Activated naive CD4-positive, alpha-beta T cell treated with Interleukin-2 at 50 U/mL for 16 hours (primary cell): ENCODE measurements at places on chromosomes 6 and 20.
A peak's percentile ranks its signal among the peaks of the same experiment; 100 is the strongest.

DNA sequence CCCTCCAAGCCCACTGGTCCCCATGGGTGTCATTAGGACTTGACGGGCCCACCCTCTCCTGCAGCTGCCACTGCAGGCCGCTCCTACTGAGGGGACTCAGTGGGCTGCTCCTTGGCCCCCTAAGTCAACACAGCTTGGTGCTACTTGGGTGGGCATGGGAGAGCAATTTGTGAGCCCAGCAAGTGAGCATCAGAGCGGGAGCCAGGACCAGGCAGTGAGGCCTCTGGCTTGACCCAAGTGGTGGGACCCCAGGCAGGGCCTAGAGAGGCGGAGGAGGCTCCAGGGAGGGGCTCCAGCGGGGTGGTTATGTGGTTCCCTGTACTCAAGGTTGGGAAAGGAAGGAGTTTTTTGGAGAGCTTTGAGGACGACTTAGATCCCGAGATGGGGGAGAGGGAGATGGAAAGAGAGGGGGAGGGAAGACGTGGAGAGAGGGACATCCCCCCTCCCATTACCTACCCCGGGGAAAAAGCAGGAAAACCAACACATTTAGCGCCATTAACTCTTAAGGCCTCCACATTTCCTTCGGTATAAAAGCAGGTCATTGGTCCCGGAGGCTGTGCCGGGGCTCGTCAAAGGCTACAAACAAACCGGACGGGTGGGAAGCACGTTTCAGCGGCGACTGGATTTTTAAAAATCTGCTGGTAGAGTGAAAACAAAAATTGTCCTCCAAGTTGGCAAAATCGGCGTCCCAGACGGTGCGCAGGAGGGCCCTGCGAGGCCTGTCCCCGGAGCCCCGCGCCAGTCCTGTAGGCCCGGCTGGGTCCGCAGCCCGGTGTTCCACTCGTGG is 8.8 kb downstream of the FOXC1 start:
- DNase-seq, result no peak

DNA sequence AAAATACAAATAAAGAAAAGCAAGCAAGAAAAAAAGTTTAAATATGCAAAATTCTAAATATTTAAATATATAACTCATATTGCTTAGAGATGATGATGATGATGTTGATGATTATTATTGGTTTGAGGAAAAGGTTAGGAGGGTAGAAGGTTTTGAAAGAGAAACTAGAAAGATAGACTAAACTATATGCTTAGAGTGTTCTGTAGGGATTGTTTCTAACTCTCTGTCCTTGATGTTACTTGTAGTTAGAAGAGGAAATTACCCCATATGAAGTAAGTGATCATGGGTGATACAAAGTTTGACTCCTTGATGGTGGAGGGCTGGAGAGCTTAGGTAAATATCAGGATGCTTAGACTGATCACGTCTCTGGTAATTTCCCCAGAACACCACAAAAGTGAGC is 159.5 kb downstream of the MEI4 start:
- DNase-seq, result no peak

- peak; percentile 72 for DNase-seq
Observed at GRCh38 chr6:169654598-169655391, 47.0 kb downstream of the WDR27 start.

- no peak for DNase-seq
Observed at GRCh38 chr20:43974695-43975094, 60.0 kb downstream of the TOX2 start.

- no peak for DNase-seq
Observed at GRCh38 chr6:112100561-112100960, 13.2 kb downstream of the FAM229B start.

DNA sequence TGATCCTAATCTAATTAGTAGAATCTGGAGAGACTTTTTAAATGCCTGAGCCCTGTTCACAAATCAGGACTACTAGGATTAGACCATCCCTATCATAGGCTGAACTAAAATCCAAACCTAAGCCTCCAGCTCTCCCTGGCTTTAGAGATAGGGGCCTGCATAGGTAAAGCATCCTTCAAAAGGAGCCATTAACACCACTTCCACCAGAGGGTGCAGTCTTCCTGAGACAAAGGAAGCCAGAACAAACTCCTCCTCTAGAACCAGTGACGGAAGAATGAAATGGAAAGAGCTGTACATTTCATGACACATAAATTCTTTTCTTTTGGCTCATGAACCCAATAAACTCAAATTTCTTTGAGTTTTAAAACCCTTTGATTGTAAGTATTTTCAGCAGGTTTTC is 291.2 kb upstream of the ADGRB3 start:
- no peak for DNase-seq

GRCh38 chr6:87824958-87825491 is 123.0 kb upstream of the AKIRIN2 start:
- no peak for DNase-seq

DNA sequence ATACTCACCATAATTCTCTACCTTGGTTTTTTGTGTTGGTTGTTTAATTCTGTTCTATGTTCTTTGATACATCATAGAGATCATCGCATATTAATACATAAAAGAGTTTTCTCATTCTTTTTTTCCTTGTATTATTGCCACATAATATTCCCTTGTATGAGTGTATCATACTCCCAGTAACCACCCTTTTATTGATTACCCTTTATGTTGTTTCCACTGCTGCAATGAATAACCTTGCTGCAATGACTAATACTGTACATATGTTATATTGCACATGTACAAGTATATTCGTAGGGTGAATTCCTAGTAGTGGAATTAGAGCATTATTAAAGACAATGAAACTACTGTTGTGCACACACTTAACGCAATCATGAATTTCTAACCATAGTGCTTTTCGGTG is 9.1 kb upstream of the SF3B5 start:
- DNase-seq, result no peak

DNA sequence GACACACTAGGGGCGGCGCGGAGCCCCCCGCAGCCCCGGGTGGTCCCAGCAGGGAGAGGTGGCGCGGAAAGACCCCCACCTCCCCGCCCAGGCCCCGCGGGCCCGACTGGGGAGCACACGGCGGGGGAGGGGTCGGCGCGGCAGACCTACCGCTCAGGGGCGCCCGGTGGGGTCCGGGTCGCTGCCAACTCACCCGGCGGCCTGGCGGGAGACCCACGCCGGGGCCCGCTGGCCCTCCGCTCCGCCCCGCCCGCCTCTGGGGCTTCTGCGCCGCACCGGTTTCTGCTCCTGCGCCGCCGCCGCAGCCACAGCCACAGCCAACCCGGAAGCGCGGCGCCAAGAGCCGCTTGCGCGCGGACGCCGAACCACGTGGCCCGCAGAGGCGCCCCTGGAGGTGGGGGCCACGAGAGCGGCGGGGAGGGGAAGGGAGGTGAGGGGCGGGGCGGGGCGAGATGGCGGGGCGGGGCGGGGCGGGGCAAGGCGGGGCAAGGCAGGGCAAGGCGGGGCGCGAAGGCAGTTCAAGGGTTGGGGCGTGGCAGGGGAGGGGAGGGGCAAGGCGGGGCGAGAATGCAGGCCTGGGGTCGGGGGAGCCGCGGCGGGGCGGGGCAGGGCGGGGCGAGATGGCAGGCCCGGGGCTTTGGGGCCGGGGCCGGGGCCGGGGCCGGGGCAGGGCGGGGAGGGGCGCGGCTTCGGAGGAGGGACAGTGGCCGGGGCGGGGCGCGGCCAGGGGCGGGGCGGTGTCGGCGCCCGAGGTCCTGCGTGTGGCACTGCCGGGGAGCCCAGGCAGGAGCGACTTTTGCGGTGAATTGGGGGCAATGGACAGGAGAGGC is at the start of gene ZBTB24:
Gene ZBTB24, minus strand, starts transcription at position 315 of the 830 bp plus-strand sequence. CDS start 1,193 bp downstream, outside the sequence.
- DNase-seq, result peak; percentile 89

DNA sequence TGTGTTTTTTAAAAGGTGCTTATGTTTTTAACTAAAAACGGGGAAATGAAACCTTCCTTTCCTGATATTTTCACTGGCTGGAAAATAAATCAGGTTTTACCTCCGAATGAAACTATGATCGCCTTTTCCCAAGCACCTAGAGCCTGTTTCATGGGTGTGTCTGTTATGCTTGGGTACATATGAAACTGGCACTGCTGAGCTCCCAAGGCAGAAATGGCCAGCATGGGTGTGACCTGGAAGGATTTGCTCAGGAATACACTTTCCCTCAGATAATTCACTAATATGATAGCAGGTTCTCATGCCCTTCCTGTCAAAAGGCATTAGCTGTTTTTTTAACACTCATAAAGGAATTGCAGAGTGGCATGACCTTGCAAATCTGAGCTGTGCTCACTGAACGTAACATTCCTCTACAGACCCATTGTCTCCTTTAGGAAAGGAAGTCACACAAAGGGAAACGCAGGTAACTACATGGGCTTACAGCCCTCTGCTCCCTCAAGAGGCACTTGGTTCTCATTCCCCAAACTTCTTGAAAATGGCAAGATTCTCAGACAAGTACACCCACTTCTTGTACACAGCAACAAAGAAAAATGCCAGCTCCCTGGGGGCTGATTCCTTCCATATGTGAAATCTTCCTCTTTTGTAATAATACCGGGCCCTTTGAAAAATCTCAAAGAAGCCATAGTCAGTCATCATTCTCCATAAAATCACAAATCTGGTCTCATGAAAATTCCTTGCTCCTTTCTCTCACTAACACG is 72.7 kb downstream of the METTL24 start:
- DNase-seq, result no peak

DNA sequence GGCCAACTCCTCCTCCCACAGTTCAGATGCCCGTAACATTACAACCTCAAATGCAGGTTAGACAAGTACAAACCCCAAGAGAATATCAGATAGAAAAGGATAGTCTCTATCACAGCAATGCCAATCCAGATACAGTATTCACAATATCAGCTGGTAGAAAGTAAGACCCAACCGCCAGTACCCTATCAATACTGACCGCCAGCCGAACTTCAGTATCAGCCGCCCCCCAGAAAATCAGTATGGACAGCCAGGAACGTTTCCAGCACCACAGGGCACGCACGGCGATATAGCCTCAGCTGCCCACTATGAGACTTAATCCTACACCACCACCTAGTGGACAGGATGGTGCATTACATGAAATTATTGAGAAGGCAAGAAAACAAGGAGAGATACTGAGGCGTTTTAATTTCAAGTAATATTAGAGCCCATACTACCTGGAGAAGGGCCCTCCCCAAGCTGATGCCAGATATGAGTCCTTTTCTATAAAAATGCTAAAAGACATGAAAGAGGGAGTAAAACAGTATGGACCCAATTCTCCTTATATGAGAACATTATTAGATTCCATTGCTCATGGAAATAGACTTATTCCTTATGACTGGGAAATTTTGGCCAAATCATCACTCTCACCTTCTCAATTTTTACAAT is 17.6 kb upstream of the EIF2S2 start:
- DNase-seq, result peak; percentile 40

DNA sequence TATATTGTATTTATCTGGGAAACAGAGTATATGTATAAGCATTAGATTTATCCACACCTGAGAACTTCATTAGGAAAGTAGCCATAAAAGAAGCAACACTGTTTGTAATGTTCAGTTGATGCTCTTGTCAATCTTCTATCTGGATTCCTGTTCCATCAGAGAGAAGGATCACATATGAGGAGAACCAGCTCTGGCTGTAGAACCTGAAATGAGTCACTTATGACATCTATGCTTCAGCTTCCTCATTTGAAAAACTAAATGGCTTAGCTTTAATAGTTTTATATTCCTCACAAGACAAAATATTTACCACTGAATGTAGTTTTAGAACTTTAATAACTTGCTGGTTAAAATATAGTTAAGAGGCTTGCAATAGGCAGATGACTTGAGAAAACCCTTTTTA is 144.7 kb downstream of the TASP1 start:
- no peak for DNase-seq

- DNase-seq, result no peak
Observed at GRCh38 chr20:17583126-17583525, 13.3 kb downstream of the DSTN start.

DNA sequence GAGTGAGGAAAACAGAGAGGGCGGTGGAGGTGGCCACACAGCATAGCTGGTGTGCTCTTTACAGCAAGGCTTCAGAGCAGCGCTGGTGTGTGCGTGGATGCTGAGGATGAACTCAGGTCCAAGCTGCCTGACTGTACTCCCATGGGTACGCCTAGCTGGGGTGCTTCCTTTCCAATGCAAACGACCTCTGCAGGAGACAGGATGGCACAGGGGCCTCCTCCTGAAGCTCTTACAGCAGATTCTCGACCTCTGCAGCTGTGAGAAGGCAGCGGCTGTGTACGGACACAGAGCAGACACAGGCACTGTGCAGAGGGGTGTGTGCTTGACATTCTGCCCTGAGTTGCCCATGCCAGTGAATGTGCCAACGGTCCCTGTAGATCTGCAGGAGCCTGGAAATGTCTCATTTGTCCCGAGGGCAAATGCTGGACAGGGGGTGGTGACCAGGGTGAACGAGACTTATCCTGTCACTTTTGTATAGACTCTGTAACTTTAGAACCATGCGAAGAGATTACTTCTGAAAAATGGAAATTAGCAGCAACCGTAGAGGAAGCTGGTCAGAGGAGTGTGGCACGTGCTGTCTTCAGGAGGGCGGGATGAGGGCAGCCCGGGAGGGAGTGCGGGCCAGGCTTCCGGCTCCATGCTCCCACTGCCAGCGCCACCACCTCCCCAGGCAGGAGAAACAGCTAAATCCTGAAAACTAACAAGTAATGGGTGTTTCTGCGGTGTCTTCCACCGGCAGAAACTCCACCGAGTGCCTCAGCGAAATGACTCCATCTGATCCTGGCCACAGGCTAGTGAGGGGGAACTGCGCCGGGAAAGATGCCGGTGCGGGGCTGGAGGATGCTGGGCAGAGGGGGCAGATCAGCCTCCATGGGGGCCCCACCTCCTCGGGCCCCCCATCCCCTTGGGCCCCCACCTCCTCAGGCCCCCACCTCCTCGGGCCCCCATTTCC is 120.9 kb upstream of the RPS6KA2 start:
- no peak for DNase-seq

DNA sequence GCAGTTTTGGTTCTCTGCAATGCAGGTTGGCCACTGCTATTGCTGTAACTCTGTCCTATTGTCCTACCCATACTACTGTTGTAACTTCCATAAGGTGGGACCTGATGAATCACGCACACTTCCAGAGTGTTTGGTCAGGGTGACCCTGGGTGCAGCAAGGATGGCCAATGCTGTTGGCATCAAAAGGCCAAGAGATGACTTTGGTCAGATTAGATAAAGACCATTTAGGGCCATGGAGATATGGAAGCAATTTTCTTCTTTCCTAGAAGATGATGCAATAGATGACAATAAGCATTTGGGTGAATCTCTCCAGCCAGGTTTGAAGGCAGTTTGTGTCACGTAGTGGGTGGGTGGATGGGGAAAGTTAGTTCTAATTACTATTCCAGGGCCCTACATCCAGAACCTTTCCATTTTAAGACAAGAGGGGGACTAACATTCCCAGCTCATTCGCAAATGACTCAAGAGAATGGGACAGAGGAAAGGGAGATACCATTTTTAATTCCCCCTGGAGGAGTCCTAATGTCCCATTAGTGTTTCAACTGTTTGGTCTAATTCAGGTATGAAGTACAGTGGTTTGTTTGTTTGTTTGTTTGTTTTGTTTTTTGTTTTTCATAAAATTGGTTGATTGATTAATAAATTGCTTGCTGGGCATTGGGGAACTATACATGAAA is 35.6 kb downstream of the KLHL31 start:
- no peak for DNase-seq

- DNase-seq, result no peak
Observed at GRCh38 chr6:3312604-3313231, 54.0 kb downstream of the PSMG4 start.

GRCh38 chr6:151917531-151918329 is 110.2 kb downstream of the ESR1 start:
- DNase-seq, result no peak
